Mammary microvascular endothelial cell (primary cell): ENCODE measurements at places on chromosomes 12 and 14. TPM values are rescaled to one million over a fixed set of nuclear protein-coding genes. Genes with fewer than 3 reads are reported as not detected.

The HOXC5 gene
- total RNA-seq = not detected in 2 replicates

The FAM177A1 gene
- total RNA-seq = 42.0 and 55.4 TPM in 2 replicates

The TAS2R31 gene
- total RNA-seq = 0.15 TPM in 1 of 2 replicates, not detected in the other

The NGB gene
- total RNA-seq = not detected in 2 replicates

The OTX2 gene
- total RNA-seq = not detected in 2 replicates
